ENCODE measurements at places on chromosomes 1 and 21. TPM values are rescaled to one million over a fixed set of nuclear protein-coding genes. Genes with fewer than 3 reads are reported as not detected.
A peak's percentile ranks its signal among the peaks of the same experiment; 100 is the strongest.

GRCh38 chr1:213300433-213300832, 249.4 kb downstream of the RPS6KC1 start:
- no peak for DNase-seq

- no peak for DNase-seq
These were observed 6.0 kb downstream of the KLHDC8A start for GRCh38 chr1:205350691-205351141.

Gene APOBEC4
- not detected for total RNA-seq

Gene FCER1A
- total RNA-seq = not detected

DNA sequence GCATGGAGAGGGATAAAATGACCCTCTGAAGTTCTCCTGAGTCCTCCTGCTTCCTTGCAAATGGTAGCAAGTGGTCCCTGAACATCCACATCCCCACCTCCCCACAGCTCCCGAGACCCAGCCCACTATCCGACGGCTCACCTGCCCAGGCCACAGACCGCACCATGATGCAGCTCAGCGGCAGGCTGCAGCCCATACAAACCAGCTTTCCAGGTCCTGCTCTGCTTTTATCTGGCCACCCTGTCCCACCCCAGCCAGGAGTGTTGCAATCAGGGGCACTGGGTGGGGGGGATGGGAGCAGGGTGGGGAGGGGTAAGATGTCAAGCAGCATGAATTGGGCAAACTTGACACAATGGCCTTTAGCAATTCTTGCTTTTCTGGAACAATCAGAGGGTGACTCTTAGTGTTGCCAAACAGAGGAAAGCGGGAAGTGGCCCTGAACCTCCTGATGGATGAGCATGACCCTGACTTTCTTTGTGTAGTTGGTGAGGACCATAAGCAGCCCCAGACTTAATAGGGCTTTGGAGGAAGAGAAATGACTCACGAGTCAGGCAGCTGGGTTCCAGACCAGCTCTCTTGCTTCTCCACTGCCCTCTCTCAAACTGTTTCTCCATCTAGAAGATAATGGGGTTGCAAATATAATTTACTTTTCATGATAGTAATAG, at the start of gene CHIT1:
CHIT1 (minus strand) TSS at position 203 of the 665 bp plus-strand sequence; CDS start at position 166, 37 bp downstream.
- peak; percentile 62 for DNase-seq

GRCh38 chr21:32712641-32713040, 15.2 kb downstream of the SYNJ1 start:
- no peak for DNase-seq

DNA sequence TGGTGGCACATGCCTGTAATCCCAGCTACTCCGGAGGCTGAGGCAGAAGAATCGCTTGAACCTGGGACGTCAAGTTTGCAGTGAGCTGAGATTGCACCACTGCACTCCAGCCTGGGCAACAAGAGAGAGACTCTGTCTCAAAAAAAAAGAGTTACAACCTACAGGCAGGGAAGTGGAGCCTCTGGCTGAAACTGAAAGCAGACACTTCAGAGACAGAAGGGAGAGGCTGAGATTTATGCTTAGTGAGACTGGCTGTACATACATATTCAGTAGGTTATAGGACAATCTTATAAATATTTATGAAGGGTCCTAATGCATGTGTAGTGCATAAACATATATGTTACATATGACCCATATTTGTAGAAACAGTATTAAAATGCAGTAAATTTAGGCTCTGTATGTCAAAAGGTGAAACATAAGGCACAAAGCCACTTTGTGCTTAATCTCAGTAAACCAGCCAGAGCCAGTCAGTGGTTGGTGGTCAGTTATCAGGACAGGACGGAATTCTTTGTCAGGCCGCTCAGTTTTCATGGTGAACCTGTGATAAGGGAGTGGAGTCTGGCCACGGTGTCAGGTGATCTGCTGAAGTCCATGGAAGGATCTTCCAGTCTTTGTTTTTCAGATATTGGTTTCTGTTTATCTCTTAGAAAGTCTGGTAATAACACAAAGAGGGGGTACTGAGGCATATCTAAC, 13.7 kb downstream of the RHEX start:
- no peak for DNase-seq

DNA sequence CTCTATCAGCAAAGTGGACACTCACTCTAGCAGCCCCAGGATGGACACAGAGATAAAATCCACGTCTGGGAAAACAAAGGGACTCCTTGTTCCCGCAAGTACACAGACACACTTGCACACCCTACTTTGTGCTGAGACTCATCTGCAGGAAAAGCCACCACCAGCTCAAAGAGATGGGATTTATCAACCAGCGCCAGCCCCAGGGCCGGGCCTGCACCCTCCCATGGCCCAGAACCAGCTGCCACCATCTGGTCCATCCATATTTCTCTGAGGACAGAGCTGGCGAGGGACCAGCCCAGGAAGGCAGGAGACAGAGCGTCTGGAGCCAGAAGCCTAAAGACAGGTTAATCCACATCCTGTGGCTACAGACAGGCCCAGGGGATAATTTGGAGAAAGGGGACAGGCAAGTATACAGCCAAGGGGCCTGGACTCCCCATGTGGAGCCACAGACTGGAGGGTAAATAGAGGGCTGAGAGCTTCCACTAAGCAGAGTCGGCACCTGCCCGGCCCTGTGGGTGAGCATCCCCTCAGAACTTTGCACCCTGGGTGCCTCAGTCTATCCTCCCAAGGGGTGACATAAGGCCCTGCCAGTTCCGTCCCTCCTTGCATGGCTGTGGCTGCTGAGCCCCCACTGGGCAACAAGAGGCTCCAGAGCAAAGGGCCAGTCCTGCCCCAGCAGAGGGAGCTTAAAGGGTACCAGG, 233.9 kb downstream of the PTPRU start:
- no peak for DNase-seq

GRCh38 chr1:39940253-39940652, 14.7 kb upstream of the MFSD2A start:
- DNase-seq = no peak

- no peak for DNase-seq
These were observed 41.7 kb downstream of the PLXNA2 start for GRCh38 chr1:208202333-208202995.

DNA sequence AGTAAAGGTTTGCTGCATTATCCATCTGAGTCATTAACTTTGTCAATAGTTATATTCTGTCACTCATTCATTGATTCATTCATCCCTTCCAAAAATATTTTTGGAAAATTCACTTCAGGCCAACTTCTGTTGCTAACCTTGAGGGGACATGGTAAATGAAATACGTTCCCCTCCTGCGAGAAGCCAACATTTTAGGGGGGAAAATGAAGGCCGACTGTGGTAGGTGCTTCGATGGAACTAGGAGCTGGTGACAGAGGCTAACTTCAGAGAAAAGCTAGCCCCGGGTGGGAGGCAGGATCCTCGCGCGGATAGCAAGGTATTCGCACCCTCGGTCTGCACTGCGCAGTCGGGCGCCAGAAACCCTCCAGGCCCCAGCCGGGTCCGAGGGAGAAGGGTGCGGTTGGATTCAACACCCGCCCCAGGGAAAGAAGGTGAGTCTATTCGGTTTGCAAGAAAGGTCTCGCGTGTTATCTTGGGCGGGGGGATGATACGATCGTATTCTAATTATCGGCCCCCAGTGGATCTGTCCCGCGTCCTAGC, 646 bp upstream of the RRP15 start:
- DNase-seq = no peak
